ENCODE measurements at places on chromosomes 5 and 9.
A peak's percentile ranks its signal among the peaks of the same experiment; 100 is the strongest.

DNA sequence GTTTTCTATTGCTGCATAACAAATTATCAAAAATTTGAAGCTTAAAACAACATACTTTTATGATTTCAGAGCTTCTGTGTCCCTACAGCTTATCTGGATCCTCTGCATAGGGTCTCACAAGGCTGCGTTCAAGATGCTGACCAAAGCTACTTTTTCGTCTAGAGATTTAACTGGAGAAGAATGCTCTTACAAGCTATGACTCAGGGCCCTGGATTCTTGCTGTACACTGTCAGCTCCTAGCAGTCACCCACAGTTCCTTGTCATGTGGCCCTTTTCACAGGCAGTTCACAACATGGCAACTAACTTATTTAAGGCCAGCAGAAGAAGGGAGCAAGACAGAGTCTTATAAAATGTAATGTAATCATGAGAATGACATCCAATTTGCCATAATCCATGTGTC lies 70.8 kb upstream of the FAM174A start:
- DNase-seq, result no peak

GRCh38 chr9:99126312-99126711 lies 21.4 kb downstream of the TGFBR1 start:
- no peak for DNase-seq

- peak; percentile 20 for DNase-seq
These were observed 207.3 kb downstream of the ARHGAP26 start for GRCh38 chr5:142977363-142978051.

DNA sequence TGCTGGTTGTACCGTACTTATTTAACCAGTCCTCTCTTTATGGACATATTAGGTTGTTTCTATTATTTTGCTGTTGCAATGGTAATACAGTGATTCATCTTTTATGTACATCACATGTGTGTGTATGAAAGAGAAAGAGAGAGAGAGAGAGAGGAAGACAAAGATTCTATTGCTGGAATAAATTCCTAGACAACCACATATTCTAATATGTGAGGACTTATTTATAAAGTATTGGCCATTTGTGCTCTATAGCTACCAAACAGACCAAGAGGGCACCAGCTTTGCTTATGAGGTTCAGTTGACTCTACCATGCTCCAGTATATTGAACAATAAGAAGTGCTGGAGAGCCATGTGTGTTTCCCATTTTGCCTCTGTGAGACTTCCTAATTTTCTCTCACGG lies 513.5 kb downstream of the DMAC1 start:
- no peak for DNase-seq

DNA sequence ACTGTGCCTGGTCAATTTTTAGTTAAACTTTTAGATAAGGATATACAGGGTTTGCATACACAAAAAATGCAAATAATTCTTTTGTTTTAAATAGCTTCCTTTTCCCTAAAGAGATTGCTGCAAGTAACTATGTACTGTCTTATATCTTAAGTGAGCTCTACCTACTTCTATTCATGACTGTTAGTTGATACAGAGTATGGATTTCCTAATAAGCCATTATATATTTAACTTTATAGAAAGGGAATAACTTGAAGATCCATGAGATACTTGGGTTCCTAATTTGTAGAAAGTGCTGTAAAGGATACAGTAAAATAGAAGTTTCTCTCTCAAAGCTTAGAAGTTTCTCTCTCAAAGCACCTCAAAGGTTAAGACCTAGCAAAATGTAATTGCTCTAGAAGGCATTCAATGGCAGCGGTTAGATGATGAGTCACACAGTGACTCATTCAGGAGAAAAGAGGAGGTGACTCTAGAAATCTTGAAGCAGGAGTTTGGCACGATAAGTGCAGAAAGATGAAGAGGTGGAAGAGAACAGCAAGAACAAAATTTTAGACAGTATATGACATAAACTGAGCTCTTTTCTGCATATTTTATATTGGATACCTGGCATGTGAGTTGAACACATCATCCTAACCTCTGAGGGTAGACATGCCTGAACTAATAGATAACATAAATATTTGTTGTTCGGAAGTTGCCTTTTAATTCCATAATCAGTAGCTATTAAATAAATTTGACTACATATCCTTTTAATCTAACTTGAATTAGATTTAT lies 5.5 kb upstream of the DNAJC21 start:
- no peak for DNase-seq
